NCI-H1930 (cell line): ENCODE measurements at places on chromosomes 13 and 19.
A peak's percentile ranks its signal among the peaks of the same experiment; 100 is the strongest.

- no peak for DNase-seq
Measured at GRCh38 chr13:20351281-20352022, 119.3 kb upstream of the GJB6 start.

GRCh38 chr13:28147495-28147894 is 9.2 kb downstream of the PAN3 start:
- DNase-seq: no peak

GRCh38 chr13:97460004-97460775 is 26.2 kb downstream of the RAP2A start:
- no peak for DNase-seq

- no peak for DNase-seq
Measured at GRCh38 chr19:2629491-2630351, 72.8 kb downstream of the GNG7 start.

GRCh38 chr13:33296793-33297425 is 11.4 kb upstream of the STARD13 start:
- DNase-seq: no peak

- DNase-seq: no peak
Measured at GRCh38 chr13:106449096-106449495, 86.4 kb downstream of the EFNB2 start.

GRCh38 chr13:22925881-22926747 is 254.7 kb upstream of the SGCG start:
- DNase-seq: no peak

- DNase-seq: no peak
Measured at GRCh38 chr19:32206065-32206464, 139.3 kb upstream of the ZNF507 start.

GRCh38 chr13:75685239-75685697 is 49.1 kb downstream of the LMO7 start:
- DNase-seq: peak; percentile 58

DNA sequence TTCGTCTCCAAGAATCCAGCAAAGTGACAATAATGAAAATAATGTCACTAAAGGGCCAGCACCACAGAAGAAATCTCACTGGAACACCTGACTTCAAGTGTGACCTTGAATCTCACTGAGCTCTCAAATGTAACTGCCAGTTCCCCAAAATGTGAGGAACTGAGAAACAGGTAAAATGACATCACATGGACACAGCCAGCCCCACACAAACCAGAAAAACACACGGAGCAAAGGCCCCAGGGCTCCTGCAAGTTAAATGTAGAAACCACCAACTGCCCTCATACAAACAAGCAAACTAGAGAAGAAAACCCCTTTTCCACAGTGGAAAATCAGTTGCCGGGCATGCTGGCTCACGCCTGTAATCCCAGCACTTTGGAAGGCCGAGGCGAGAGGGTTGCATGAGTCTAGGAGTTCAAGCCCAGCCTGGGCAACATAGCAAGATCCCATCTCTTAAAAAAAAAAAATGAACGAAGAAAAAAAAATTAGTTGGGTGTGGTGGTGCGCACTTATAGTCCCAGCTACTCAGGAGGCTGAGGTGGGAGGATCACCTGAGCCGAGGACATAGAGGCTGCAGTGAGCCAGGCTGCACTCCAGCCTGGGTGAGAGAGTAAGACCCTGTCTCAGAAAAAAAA is 8.7 kb upstream of the KANK2 start:
- no peak for DNase-seq

DNA sequence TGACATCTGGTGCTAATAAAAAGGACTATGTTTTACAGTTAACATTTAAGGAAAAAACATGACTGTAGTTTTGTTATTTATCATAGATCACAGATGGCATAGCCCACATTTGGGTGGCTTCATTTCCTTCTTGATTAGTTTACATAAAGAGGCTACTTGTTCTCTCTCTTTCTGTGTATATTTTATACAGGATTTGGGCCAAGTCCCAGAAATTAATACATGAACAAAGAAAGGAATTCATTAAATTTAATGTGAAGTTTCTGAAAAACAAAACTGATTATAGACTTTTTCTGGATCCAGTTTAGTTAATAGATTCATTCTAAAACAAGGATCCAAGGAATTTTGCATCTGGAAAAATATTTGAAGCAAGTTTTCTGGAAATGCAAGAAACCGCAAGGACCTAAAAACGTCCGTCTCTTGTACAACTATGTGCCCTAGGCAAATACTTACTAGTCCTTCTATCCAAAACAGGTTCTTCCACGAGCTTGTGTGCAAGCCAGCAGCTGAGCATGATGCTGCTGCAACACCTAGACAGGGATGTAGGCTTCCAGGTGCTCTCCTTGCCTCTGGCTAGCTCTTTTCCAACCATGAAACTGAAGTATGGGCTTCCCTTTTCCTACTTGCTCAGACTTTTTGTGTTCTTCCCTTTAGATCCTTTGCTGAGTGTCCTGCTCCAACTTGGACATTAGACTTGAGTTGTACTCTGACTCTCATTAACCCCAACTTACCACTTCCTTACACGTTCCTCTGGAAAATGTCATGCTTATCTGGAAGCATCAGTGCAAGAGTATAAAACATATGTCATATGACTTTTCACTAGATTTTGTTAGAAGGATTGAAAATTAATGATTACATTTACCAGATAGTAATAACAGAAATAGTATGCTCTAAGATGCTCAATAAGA is 161.5 kb upstream of the STARD13 start:
- no peak for DNase-seq

DNA sequence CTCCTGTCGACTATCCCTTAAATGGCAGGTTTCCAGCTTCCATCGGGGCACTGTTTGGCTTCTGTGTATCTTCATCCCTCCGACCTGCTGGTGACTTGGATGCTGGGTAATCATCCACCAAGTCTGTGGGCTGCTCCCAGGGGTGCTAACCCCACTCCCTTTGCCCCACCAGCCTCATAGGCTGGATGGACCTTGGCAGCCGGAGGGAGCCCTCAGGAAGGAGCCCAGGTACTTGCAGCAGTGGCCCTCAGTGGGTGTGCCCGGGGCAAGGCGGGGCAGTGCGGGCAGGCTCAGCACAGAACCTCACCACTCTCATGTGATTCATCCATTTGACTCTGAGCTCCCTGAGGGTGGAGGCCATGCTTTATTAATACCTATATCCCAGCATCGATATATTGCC is 27.4 kb upstream of the TUBGCP3 start:
- no peak for DNase-seq

GRCh38 chr19:58356766-58357480 is 3.6 kb upstream of the A1BG start:
- DNase-seq: no peak

DNA sequence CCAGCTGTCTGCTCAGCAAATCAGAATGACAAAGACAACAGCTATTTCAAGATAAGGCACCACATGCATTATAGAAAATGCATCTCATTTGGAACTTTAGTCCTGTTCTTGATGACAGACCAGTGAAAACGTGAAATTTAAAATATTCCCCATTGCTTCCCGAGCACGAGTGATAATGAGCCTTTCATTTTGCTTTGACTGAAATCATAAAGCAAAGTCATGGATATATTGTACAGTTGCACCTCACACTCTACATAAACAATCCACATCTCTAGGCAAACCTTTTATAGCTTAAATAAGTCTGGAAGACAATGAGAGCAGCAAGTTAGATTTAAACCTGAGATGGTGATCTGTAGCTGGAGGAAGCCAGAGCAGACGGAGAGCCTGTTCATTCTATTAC is 79.1 kb downstream of the FAM216B start:
- no peak for DNase-seq

DNA sequence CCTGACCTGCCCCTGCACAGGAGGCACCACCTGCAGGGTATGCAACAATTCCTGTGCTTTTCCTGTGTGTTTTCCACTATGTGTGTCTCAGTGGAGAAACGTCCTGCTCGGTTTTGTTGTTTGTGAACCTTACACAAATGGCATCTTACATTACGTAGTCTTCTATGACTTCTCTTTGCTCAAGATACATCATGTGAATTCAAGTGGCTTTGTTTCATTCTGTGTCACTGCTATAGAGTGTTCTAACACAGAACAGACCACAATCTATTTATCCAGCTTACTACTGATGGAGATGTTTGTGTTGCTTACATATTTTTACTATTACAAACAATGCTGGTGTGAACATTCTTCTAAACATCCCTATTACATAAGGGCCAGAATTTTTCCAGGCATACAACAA is 97.7 kb downstream of the ANKRD10 start:
- no peak for DNase-seq

- no peak for DNase-seq
Measured at GRCh38 chr19:17860331-17860992, 752 bp downstream of the RPL18A start.

GRCh38 chr13:100363874-100364273 is 224.7 kb downstream of the GGACT start:
- DNase-seq: peak; percentile 84

- no peak for DNase-seq
Measured at GRCh38 chr19:17172624-17173345, 42.4 kb upstream of the USE1 start.

- no peak for DNase-seq
Measured at GRCh38 chr19:18850471-18851375, 19.0 kb downstream of the UPF1 start.

DNA sequence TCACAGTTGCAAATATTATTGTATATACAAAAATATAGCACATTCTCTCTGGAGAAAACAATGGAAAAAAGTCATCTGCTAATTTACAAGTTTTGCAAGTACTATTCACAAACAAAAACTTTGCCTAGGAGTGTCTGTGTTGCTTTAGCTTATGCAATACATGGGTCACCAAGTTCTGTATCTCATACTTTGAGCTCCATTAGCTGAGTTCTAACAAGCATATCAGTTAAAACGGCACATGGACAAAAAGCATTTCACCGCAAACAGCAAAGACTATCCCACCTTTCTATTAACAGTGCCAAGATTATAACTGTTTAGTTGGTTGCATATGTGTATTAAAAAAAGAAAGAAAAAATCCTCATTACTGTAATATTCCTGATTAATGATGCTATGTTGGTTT is 4.6 kb downstream of the SPRY2 start:
- no peak for DNase-seq

DNA sequence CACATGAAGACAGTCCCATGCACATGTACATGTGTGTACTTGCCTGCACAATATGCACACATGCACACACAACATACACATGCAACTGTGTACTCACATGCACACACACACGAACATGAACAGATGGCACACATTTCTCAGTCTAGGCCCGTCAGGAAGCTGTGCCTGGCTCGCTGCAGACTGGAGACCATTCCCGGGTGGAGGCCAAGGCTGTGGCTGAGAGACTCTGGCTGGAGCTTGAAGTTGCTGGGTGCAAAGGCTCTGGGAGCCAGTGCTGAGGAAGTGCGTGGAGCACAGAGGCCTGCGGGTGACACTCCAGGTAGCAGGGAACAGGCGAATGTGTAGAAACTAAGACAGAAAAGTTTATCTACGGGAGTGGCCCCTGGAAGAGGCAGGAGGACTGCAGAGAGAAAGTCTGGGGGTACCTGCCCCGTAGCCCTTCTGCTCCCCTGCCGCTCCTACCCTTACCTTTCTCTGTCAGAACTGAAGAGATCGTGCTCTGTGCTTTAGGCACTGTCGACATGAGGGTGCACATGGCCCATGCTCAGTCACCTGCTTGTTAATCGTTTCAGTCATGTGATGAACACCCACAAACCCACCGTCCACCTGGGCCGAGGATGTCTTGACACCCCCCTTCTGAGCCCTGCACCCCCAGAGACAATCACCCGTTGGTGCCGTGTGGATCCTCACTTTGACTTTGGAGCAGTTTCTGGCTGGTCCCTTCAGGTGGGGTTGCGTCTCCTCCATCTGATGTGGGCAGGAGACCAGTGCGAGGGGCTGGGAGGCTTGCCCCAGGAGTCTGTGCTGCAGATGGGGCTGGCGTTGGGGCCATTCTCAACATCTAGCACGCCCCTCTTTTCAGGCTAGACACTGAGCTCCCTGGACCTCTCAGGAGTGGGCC is 69.4 kb downstream of the TEX29 start:
- no peak for DNase-seq

DNA sequence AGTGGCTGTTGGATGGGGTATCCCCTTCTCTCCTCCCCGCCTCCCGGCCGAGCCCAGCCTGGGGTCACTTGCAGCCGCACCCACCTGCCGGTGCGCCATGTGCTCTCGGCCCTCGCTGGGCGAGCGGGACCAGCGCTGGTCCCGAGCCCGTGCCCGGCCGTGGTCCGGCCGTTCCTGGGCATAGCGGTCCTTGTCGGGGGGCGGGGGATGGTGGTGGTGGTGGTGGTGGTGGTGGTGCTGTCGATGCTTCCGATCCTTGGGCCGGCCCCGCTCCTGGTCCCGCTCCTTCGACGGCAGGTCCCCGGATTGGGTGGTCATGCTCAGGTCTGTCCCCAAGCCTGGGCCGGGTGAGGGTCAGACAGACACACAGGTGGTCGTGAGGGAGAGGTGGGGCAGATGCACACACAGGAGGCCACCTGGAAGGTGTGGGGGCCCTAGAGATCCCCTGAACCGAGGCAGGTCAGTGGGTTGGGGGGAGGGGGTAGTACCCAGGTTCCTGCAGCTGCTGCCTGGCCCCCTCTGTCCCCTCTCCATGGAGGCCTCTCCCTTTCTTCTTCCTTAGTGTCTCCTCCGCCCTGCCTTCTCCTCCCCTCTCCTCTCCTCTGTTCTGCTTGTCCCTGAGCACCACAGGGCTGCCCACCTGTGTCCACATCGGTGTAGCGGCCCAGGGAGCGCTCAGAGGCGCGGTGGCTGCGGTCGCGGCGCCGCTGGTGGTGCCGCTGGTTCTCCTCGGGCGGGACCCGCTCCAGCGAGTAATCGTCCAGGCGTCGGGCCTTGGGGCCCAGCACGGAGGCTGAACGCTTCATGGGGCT is 58.7 kb downstream of the IER2 start:
- no peak for DNase-seq

DNA sequence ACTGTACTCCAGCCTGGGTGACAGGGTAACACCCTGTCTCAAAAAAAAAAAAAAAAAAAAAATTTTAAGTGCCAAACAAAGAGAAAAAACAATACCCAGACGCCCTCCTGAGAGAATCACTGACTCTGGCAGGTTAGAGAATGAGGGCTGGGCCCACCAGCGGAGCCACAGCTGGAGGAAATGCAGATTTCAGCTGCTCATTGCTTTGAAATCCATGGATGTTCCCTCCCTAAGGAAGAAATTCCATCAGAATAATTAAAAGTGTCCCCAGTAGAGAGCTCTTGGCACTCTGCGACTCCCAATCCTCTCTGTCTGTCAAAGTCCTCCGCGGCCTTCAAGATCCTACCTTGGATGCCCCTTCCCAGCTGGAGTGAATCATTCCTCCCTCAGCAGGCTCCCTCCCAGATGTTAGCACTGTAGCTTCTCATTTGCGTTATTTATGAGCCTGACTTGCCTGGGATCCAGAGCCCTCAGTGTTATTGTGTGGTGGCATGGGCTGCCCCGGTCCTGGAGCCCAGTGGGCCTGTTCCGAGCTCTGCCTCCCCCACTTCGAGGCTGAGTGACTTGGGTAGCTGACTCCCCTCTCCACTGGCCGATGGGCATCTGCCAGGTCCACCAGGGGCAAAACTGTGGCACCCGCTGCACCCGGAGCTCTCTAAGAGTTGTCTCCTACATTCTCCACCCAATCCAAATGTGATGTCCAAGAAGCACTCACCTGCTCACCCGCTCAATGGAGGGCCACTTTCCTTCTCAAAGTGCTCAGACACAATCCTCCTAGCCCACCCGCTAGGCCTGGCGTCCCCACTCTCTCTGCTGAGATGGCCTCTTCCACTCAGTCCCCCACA is 47.0 kb downstream of the SERP2 start:
- no peak for DNase-seq

GRCh38 chr19:13134626-13135025 is 15.5 kb downstream of the STX10 start:
- DNase-seq: no peak

GRCh38 chr13:24280720-24281119 is 28.7 kb upstream of the C1QTNF9 start:
- no peak for DNase-seq

- DNase-seq: no peak
Measured at GRCh38 chr13:107808389-107808788, 406.9 kb downstream of the LIG4 start.
